ENCODE measurements at places on chromosomes 1 and 21. TPM values are rescaled to one million over a fixed set of nuclear protein-coding genes. Genes with fewer than 3 reads are reported as not detected.

The TMPRSS15 gene
- not detected for total RNA-seq

The UBASH3A gene
- not detected for total RNA-seq

The IFI44 gene
- total RNA-seq = not detected

The TMEM269 gene
- 0.44 TPM for total RNA-seq

The FAM177B gene
- total RNA-seq = not detected

The NUDT4B gene
- not detected for total RNA-seq

The MYOG gene
- total RNA-seq = not detected

DNA sequence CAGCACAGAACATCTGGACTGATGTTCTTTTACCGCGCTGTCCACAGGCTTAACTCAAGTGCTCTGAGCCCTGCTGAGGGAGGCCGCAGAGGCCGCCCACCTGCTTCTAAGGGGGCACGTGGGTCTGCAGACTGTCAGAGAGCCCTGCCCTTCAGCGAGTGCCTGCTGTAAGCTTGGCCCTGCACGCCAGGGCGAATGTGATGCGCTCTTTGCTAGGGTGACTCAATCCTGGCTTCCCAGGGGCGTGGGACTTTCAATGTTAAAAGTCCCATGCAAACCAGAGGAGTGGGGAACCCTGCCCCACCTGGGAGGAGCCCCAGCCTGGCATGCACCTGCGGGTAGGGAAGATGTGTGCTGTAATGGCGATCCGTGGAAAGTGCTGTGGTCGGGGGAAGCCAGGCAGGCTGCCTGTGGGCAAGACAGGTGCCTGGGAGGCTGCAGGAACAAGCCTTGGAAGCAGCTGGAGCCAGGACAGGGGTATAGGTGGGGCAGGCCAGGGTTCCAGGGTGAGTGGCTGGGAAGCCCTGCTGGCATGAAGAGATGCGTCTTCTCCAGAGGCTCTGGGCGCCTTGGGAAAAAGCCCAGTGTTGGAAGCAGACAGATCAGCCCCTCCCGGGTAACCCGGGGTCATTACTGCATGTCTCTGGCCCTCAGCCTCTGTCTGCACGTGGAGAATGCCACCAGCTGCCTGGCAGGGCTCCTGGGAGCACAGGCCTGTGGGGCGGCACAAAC, 594 bp upstream of the PANK4 start:
- DNase-seq = no peak

DNA sequence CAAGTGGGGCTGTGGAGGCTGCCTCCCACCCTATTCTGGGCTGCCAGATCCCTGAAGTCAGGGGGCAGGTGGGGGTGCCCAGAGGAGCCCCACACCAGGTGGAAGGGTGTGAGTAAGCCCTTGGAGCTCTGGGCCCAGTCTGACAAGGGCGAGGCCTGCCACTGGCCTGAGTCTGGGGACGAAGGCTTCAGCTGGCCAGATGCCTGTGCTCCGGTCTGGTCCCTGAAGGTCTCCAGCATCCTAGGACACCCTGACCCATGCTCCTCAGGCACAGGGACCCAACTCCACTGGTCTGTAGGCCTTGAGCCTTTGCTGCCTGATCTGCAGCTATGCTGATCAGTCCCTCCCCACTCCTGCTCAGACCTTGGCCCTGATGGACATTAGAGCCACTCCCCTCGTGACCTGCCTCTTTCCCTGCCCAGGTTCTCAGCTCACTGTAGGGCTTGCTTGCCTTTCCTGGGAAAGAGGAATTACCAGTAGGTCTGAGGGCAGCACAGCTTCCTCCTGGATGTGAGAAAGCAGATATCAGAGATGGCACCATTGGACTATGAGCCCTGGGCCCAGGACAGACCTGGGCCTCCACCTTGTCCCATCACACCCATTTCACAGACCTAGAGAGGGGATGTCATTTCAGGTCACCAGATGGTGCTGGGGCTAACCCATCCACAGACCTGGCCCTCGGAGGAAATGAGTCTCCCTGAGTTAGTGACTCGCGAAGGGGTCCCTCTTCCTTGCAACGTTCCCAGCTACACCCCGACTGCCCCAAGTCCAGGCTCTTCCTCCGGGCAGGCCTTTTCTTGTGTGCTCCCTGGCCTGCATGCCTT, 32.8 kb upstream of the CSF3R start:
- DNase-seq = no peak

- no peak for DNase-seq
These were observed 75.7 kb downstream of the UCHL5 start for GRCh38 chr1:192983349-192983980.

- no peak for DNase-seq
These were observed 6.0 kb downstream of the GLIS1 start for GRCh38 chr1:53732912-53733317.

DNA sequence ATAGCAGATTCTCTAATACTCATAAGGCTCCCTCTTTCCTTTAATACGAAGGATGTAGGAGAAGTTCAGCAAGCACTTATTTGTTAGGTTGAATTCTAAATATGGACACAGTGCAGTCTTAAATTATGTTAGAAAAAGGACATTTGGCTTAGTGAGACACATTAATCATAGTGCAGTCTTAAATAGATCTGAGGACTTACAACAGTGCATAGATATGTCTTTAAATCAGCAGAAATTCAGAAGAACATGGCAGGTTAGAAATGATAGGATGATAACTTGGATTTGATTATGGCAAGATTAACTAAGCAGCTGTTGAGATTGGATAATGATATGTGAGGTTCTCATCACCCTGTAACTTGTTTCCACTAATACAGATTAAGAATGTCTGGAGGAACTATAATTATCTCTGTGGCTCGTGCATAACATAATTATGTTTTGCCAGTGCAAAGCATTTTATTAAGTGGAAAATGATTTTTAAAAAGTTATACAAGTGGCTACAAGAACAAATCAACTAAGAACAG, 485.9 kb downstream of the USP25 start:
- no peak for DNase-seq

DNA sequence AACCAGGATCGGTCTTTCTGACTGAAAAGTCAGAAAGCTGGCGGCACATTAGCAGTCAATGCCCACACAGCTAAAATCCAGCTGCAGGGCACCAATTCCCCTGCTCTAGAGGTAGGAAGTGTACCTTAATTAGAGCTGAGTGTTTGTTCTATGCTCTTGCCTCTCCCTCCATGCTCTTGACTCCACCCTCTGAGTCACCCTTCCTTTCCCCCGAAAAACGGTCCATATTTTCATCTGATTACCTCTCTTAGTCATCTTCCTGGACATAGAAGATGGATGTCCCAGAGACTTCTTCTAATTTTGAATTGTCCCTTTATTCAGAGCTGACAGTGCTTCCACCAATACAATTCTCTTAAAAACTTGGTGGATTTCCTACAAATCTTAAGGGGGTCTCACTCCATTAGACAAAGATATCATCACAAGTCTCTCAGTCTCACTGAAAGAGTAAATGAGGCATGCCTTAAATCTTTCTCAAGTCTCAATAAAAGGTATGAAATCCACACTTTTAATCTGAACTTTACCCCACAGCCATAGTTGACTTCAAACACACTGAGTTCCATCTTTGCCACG, 44.1 kb upstream of the SLC19A1 start:
- DNase-seq = no peak

- no peak for DNase-seq
These were observed 811.8 kb upstream of the ADGRL2 start for GRCh38 chr1:80988926-80989325.

GRCh38 chr1:68231627-68232288, 565 bp downstream of the WLS start:
- DNase-seq = peak; percentile 41

GRCh38 chr1:110638058-110638457, 31.9 kb upstream of the KCNA2 start:
- DNase-seq = no peak

DNA sequence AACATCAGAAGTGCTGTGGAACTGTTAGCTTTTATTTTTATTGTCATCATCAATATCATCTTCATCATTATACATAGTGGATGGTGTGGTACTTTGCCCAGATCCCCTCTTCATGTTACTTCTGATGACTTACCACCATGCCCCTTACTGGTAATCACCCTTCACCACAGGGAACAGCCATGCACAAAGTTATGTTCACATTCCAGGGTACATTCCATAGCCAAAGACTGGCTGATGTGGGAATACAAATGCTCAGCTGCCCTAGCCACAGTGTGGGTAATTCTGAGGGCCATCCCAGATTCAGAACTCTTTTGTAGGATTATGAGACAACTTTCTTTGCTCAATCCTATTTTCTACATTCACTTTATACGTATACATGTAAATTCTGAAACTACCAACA, 691.3 kb upstream of the CXADR start:
- no peak for DNase-seq
